Activated naive CD4-positive, alpha-beta T cell treated with anti-CD3 and anti-CD28 coated beads for 36 hours (primary cell): ENCODE measurements at places on chromosomes 5 and 9. TPM values are rescaled to one million over a fixed set of nuclear protein-coding genes. Genes with fewer than 3 reads are reported as not detected.
A peak's percentile ranks its signal among the peaks of the same experiment; 100 is the strongest.

- H3K27me3 ChIP-seq: no peaks in the 10 kb centered on the region
- H3K27ac ChIP-seq: no peak overlapping the region
- H3K4me3 ChIP-seq: no peak overlapping the region
- no peaks in the 10 kb centered on the region for H3K4me1 ChIP-seq
Measured at GRCh38 chr5:94691949-94692348, 73.5 kb downstream of the SLF1 start.

- H3K4me1 ChIP-seq: no peaks in the 10 kb centered on the region
- DNase-seq: no peak
- H3K36me3 ChIP-seq: no peaks in the 10 kb centered on the region
- no peak overlapping the region for H3K4me3 ChIP-seq
- H3K27ac ChIP-seq: no peak overlapping the region
Measured at GRCh38 chr5:98651715-98652114, 121.7 kb upstream of the RGMB start.

- H3K4me1 ChIP-seq: no peaks in the 10 kb centered on the region
- no peak overlapping the region for H3K4me3 ChIP-seq
- DNase-seq: no peak
Measured at GRCh38 chr5:160524827-160525226, 103.2 kb downstream of the PTTG1 start.

DNA sequence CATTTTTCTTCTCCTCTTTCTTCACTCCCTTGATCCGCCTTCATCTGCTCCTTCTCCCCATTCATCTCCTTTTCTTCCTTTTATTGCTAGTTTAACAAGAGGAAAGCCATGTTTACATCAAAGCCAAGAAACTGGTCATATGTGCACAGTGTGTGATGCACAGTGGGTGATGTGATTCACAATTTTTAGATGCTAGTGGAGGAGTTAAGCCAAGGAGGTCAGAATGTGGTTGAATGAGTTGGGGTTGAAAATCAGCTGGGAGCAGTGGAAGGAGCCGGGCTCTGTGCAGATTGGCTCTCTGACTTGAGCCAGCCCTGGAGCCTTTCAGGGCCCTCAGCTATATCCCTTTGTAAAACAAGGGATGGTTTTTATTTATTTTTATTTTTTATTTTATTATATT lies 7.3 kb downstream of the ACER2 start:
- peaks cover 2% of the 10 kb centered on the region for H3K4me1 ChIP-seq
- H3K4me3 ChIP-seq: no peak overlapping the region
- no peak overlapping the region for H3K27ac ChIP-seq
- no peaks in the 10 kb centered on the region for H3K27me3 ChIP-seq
- peaks cover 10% of the 10 kb centered on the region for H3K36me3 ChIP-seq
- no peak for DNase-seq

GRCh38 chr9:133609311-133610098 lies at the start of gene FAM163B:
FAM163B (minus strand) TSS chr9:133609389; CDS start chr9:133580223, 29,166 bp downstream.
- peaks cover 30% of the 10 kb centered on the region for H3K27me3 ChIP-seq
- H3K27ac ChIP-seq: no peak within 1 kb of the TSS
- H3K4me1 ChIP-seq: peaks cover 7% of the 10 kb centered on the region
- DNase-seq: peak; percentile 47
- no peak within 1 kb of the TSS for H3K4me3 ChIP-seq

The PCDHB12 gene
- total RNA-seq: not detected

DNA sequence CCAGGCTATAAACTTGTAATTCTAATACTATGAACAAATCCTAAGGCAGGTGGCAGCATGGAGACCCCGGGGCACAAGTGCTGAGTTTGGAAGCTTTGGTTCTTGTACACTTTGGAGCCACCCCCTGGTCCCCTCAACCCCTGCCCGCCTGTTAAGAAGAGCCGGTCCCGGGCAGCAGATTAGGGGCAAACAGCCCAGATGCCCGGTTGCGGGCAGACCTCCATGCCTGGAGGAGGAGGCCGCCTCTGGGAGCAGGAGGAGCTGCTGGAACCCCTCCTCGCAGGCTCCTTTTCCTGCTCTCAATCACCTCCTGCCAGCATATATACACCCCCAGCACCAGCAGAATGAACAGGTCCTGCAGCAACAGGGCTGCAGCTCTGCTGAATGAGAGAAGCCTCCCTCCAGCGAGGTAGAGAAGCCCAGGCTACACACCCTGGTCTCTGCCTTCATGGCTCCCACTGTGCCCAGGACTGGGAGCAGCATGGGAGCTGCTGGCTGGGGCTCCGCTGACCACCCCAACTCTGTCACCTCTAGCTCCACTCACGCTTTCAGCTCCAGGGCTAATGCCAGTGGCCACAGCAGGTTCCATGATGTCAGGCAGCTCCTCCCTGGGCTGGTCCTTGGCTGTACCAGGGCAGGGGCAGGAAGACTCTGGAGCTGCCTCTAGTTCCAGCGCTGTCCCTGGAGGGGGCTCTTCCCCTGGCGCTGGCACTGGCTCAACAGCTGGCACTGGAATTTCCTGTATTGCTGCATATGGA lies 1713.5 kb upstream of the ACO1 start:
- H3K4me1 ChIP-seq: no peaks in the 10 kb centered on the region
- no peaks in the 10 kb centered on the region for H3K36me3 ChIP-seq
- H3K27me3 ChIP-seq: no peaks in the 10 kb centered on the region
- no peak overlapping the region for H3K27ac ChIP-seq

DNA sequence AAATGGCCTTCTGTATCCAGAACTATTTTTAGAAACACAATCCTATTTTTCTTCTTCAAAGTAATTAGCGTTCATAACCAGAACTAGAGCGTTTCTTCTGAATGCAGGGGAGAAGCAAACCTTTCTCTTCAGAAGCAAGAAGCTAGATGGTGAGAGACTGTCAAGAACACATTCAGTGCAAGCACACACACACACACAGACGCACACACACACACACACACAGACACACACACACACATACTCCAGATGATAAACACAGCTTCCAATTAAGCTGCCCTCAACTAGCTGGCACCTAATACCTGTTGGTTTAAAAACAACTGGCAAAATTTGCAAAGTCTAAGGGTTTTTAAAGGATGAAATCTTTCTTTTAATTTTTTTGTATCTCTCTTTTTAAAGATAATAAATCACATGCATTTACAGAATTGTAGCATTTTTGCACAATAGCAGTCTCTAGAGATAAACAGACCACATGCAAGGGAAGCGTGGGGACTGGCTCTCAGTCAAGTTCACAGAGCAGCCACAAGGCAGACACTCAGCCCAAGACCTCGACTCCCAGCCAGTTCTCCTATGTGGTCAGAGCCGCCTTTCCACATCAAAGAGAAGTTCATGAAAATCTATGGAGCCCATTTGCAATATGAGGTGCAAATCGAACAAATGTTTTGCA lies 138.5 kb downstream of the TTLL11 start:
- H3K27me3 ChIP-seq: no peaks in the 10 kb centered on the region
- no peaks in the 10 kb centered on the region for H3K4me1 ChIP-seq
- no peak overlapping the region for H3K4me3 ChIP-seq
- peaks cover 2% of the 10 kb centered on the region for H3K36me3 ChIP-seq

DNA sequence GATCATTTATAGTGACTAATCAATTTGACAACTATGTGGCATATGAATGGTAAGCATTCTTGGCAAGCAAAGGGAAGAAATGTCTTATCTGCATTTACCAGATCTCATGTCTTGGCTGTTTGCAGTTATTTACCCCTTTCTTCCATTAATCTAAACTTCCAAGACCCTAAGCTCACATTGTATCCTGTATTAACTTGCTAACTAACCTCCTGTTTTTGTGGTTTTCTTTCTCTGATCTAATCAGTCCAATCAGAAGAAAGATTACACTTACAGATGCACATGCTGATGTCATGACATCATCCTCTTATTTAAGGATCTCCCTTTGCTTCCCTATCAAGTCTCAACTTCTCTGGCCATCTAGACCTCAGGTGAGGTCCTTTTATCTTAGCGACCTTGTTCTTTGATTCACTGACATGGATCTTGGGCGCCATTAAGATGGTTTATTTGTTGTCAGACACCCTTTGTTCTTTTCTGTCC lies 95.5 kb downstream of the F2RL2 start:
- DNase-seq: no peak
- peaks cover 63% of the 10 kb centered on the region for H3K4me1 ChIP-seq
- H3K27me3 ChIP-seq: no peaks in the 10 kb centered on the region
- no peak overlapping the region for H3K27ac ChIP-seq
- H3K36me3 ChIP-seq: peaks cover 3% of the 10 kb centered on the region

- peaks cover 7% of the 10 kb centered on the region for H3K36me3 ChIP-seq
- H3K27ac ChIP-seq: no peak overlapping the region
- peaks cover 9% of the 10 kb centered on the region for H3K27me3 ChIP-seq
- DNase-seq: no peak
Measured at GRCh38 chr9:91420501-91421127, 3.0 kb downstream of the NFIL3 start.

GRCh38 chr5:116135344-116135743 lies 50.5 kb downstream of the COMMD10 start:
- H3K27me3 ChIP-seq: no peaks in the 10 kb centered on the region
- peaks cover 19% of the 10 kb centered on the region for H3K4me1 ChIP-seq
- H3K36me3 ChIP-seq: peaks cover 2% of the 10 kb centered on the region
- no peak overlapping the region for H3K4me3 ChIP-seq
- DNase-seq: peak; percentile 31
- H3K27ac ChIP-seq: no peak overlapping the region

- H3K27ac ChIP-seq: peak overlapping the region; percentile 53
- peaks cover 28% of the 10 kb centered on the region for H3K4me1 ChIP-seq
Measured at GRCh38 chr5:154815025-154815424, 35.4 kb downstream of the FAXDC2 start.

DNA sequence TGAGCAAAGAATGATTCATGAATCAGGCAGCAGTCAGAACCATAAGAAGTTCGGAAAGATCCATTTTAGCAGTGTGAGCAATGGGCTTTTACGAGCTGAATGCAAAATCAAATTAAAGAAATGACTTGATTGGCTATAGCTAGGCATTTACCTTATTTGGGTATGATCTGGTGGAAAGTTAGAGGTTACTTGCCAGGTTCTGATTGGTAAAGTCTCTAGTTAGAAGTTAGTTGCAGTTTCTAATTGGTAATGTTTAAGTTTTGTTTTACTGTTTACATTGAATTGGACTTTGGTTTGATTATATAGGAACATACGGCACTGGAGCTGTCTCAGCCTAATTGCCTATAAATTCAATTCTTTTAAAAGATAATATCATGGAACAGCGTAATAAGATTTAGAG lies 97.9 kb downstream of the ITGA1 start:
- no peaks in the 10 kb centered on the region for H3K4me1 ChIP-seq
- H3K36me3 ChIP-seq: no peaks in the 10 kb centered on the region
- H3K4me3 ChIP-seq: no peak overlapping the region
- no peak overlapping the region for H3K27ac ChIP-seq
- H3K27me3 ChIP-seq: no peaks in the 10 kb centered on the region

- H3K4me3 ChIP-seq: no peak overlapping the region
- no peaks in the 10 kb centered on the region for H3K27me3 ChIP-seq
- H3K4me1 ChIP-seq: no peaks in the 10 kb centered on the region
- no peak overlapping the region for H3K27ac ChIP-seq
- no peak for DNase-seq
- H3K36me3 ChIP-seq: no peaks in the 10 kb centered on the region
Measured at GRCh38 chr5:128649192-128649591, 111.1 kb upstream of the FBN2 start.

DNA sequence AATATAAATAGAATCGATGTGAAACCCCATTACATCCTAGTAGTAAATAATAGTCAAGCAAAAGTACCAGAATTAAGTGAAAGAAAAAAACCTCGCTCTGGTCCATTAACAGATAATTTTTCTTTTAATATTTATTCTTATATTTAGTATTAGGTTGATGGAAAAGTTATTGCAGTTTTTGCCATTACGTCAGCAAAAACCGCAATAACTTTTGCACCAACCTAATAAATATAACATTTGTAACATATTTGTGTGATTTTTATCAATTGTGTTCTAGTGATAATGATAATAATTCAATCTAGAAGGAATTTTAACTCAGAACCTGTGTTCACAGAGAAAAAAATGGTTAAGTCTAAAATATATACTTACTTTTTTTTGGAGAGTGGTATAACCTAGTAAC lies 16.1 kb downstream of the RORB start:
- no peaks in the 10 kb centered on the region for H3K4me1 ChIP-seq
- H3K36me3 ChIP-seq: no peaks in the 10 kb centered on the region
- no peak for DNase-seq
- H3K27ac ChIP-seq: no peak overlapping the region
- H3K27me3 ChIP-seq: peaks cover 2% of the 10 kb centered on the region

The ENHO gene
- total RNA-seq: 0.27 TPM

- H3K36me3 ChIP-seq: no peaks in the 10 kb centered on the region
- H3K27me3 ChIP-seq: no peaks in the 10 kb centered on the region
- H3K4me1 ChIP-seq: peaks cover 2% of the 10 kb centered on the region
- H3K4me3 ChIP-seq: no peak overlapping the region
- DNase-seq: no peak
Measured at GRCh38 chr5:1118738-1119137, 6.9 kb upstream of the SLC12A7 start.

GRCh38 chr9:88747768-88748167 lies 212.8 kb downstream of the NXNL2 start:
- H3K36me3 ChIP-seq: no peaks in the 10 kb centered on the region
- DNase-seq: no peak
- no peaks in the 10 kb centered on the region for H3K4me1 ChIP-seq
- H3K4me3 ChIP-seq: no peak overlapping the region
- peaks cover 2% of the 10 kb centered on the region for H3K27me3 ChIP-seq

GRCh38 chr9:96435345-96435744 lies 14.6 kb upstream of the HABP4 start:
- DNase-seq: no peak
- no peak overlapping the region for H3K27ac ChIP-seq
- H3K4me1 ChIP-seq: no peaks in the 10 kb centered on the region
- no peaks in the 10 kb centered on the region for H3K36me3 ChIP-seq

The DMXL1 gene
- 16.4 TPM for total RNA-seq

GRCh38 chr9:91532325-91532724 lies 108.7 kb upstream of the NFIL3 start:
- no peak overlapping the region for H3K4me3 ChIP-seq
- no peak overlapping the region for H3K27ac ChIP-seq
- H3K4me1 ChIP-seq: no peaks in the 10 kb centered on the region
- DNase-seq: no peak
- H3K36me3 ChIP-seq: no peaks in the 10 kb centered on the region
- H3K27me3 ChIP-seq: peaks cover 9% of the 10 kb centered on the region

DNA sequence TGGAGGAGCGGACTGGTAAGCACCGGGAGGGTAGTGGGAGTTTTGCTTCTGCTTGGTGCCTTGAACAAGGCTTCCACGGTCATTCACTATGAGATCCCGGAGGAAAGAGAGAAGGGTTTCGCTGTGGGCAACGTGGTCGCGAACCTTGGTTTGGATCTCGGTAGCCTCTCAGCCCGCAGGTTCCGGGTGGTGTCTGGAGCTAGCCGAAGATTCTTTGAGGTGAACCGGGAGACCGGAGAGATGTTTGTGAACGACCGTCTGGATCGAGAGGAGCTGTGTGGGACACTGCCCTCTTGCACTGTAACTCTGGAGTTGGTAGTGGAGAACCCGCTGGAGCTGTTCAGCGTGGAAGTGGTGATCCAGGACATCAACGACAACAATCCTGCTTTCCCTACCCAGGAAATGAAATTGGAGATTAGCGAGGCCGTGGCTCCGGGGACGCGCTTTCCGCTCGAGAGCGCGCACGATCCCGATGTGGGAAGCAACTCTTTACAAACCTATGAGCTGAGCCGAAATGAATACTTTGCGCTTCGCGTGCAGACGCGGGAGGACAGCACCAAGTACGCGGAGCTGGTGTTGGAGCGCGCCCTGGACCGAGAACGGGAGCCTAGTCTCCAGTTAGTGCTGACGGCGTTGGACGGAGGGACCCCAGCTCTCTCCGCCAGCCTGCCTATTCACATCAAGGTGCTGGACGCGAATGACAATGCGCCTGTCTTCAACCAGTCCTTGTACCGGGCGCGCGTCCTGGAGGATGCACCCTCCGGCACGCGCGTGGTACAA lies 556 bp downstream of the PCDHGC3 start:
- peaks cover 20% of the 10 kb centered on the region for H3K4me1 ChIP-seq
- peak; percentile 31 for DNase-seq
- H3K27me3 ChIP-seq: peaks cover 55% of the 10 kb centered on the region
- H3K36me3 ChIP-seq: no peaks in the 10 kb centered on the region
- H3K27ac ChIP-seq: no peak overlapping the region
- H3K4me3 ChIP-seq: peak overlapping the region; percentile 86
